ENCODE measurements at places on chromosomes 6 and 20.

DNA sequence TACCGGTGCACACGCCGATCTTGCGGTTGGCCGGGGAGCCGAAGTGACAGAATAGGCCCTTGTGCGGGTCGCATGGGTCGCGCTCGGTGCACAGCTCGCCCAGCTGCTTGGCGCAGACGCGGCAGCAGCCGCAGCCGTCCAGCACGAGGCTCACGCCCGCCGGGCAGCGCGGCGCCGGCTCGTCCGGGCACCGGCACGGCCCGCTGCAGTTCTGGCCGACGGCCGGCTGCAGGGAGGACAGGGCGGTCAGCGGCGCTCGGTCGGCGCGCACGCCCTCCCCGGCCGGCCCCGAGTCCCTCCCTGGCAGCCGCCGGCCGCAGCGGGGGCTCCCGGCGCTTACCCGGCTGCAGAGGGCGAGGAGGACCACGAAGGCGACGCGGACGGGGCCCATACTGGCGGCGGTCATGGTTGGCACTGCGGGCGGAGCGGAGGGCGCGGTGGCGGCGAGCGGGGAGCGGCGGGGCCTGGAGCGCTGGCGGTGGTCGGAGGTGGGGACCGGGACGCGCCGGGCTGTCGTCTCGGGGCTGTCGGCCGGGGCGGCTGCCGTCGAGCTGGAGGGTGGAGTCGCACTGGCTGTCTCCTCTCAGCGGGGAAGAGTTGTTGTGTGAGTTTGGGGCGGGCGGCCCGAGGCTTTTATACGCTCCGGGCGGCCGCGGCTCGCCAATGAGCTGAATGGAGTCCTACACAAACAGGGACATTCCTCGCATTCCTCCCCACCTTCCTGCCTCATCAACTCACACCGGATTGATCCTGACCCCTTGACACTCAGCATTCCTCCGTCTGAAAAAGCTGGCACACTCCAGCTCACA lies at the start of gene CCN2:
TSS of gene CCN2 (minus strand) at position 606 of the 809 bp plus-strand sequence. CDS start at position 406, 200 bp downstream.
- peak; percentile 85 for DNase-seq

DNA sequence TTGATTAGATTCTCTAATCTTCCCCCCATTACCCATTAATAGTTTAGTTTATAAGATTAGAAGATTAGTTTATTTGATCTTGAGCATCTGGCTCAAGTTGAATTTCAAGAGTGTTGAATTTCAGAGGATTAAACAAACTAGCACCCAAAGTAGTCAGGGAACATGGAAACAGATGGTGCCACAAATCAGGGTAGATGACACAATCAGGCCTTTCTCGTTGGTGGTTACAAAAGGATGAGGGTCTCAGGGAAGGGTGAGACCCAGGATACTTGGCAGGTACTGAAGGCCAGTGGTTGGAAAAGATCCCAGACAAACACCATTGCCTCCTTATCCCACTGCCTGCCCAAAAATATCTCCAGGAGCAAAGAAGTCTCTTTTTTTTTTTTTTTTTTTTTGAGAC lies 29.5 kb upstream of the ADGRF1 start:
- no peak for DNase-seq

DNA sequence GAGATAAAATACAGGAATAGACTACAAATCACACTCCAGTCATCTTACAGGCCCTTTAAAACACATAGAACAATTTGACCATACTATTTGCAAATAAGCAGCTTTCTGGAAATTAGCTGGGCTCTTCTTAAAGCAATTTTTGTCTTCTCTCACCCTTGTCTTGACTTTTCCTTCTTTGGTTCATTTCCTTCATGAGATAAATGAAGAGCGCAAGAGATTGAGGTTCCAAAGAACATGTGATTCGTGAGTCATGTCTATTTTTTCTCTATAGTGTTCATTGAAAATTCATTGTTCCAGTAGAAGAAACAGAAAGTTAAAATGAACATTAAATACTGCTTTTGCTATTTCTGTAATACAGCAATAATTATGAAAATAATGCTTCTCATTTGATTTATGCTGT lies 33.9 kb downstream of the PRDM1 start:
- DNase-seq, result no peak

DNA sequence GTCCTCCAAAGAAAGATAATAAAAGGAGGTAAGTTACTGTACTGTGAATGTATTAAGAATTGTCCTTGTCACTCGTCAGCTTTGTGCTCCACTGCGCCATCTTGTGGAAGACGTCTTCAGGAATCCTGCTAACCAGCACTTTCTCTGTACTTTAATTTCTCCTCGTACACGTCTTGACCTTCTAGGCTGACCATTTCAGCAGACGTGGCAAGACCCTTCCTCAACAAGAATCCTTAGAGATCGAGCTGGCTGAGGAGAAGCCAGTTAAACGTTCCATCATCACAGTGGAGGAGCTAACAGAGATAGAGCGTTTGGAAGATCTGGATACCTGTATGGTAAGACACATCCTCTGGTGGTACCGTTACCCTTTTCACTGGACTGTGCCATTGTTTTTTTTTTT lies 95.5 kb upstream of the SCGN start:
- peak; percentile 84 for DNase-seq

GRCh38 chr6:116210316-116210715 lies 43.6 kb downstream of the TSPYL4 start:
- DNase-seq, result no peak

GRCh38 chr20:6614836-6615235 lies 152.7 kb upstream of the BMP2 start:
- no peak for DNase-seq

GRCh38 chr6:63114610-63115211 lies 96.6 kb upstream of the FKBP1C start:
- DNase-seq, result no peak

DNA sequence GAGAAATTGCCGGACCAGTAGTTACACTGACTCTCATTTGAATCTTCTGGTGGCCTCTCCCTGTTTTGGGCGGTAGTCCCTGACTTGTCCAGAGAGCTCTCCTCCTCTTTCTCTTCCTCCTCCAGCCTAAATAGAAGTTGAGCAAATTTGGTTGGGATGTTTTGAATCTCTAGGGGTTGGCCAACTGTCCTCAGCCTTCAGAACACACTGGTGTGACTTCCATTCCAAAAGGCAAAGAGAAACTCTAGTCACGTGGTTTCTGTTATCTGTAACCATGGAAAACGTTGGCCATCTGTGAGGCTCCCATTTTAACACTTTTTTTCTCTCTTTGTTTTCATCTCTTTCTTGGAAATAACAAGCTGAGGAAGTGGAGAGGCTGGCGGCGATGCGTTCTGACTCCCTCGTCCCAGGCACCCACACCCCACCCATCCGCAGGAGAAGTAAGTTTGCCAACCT lies 275.3 kb downstream of the TBC1D7 start:
- DNase-seq, result no peak

GRCh38 chr6:94323853-94324252 lies 904.5 kb upstream of the EPHA7 start:
- no peak for DNase-seq

DNA sequence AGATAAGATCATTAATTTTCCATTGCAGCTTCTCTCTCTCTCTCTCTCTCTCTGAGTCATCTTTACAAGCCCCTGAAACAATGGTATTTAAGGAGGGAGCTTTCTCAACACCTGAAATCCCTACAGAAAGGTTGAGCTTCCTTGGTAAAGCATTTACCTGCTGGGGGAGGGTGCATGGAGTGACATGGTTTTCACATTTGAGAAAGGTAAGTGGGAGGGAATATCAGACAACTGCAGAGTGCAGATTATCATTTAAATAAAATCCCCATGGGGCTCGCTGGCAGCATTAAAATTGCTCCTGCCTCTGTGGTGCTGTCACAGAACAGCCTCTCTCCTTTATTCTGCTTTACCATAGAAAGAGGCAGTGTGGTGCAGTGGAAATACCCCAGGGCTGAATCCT lies 10.3 kb upstream of the PDYN start:
- DNase-seq, result no peak

GRCh38 chr20:22815603-22816315 lies 219.4 kb upstream of the SSTR4 start:
- no peak for DNase-seq

DNA sequence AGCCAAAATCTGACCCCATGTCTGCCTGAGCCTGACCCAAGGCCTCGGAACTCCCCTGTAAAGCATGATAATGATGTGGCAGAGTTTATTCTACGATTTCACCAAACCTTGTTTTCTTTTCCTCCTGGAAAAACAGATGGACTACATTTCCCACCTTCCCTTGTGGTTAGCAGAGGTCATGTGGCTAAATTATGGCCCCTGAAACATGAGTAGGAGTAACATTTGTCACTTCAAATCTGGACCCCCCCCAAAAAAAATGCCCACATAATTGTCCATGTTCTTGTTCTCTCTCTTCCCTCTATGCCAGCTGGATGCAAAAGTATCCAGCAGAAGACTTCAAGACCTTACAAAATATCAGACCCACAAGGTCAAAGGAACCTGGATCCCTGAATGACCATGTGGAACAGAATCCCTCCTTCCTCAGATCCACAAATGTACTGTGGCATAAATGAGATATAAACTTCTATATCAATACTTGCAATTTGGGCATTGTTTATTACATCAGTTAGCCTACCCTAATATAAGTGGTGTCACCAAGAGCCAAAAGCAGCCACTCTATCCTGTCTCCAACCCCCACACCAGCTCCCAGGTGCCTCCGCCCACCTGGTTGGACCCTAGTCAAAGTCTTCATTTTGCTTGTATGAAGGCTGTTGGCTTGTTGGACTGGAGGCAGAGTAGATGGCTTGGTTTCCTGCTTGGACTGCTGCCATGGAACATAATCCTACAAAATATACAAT lies 1.4 kb downstream of the C20orf96 start:
- DNase-seq, result no peak

Data from spleen (tissue), 13 donors.